Trophoblast cell (in vitro differentiated cells and primary cell): ENCODE measurements at places on chromosomes 5 and 9.

GRCh38 chr9:86126998-86127972, 27.9 kb upstream of the GOLM1 start:
- H3K4me1 ChIP-seq: peaks cover 12% of the 10 kb centered on the region
- no peaks in the 10 kb centered on the region for H3K36me3 ChIP-seq
- DNase-seq: peak; percentile 80

DNA sequence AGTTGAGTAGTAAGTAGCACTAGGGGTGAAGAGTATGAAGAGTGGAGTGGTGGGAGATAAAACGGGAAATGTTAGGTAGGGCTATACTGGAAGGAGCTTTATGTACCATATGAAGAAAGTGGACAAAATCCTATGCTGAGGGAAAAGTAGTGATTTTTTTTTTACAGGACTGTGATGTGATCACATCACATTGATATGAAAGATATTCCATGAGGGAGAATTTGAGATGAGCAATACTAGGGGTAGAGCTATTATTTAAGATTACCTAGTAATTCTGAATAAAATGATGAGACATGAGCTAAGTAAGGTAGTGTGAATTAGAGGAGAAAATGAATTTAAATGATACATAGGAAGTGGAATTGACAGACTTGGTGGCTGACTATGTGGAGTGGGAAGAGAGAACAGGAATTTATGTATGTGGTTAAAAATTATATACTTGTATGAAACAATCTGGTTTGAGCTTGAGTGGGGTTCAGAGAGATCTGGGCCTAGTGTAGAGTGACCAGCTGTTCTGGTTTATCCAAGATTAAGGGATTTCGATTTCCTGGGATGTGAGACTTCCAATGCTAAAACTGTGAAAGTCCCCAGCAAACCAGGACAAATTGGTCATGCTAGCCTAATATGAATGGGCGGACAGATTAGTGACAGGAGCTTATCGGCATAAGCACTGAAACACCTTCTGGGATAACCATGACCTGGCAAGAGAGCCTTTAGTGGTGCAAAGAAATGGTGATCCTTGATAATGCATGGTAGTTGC, 29.3 kb upstream of the STOM start:
- H3K4me3 ChIP-seq: no peak overlapping the region
- H3K36me3 ChIP-seq: no peaks in the 10 kb centered on the region
- H3K27me3 ChIP-seq: no peaks in the 10 kb centered on the region
- no peaks in the 10 kb centered on the region for H3K4me1 ChIP-seq
- H3K27ac ChIP-seq: no peak overlapping the region

GRCh38 chr5:178866946-178867345, 7.2 kb downstream of the ZNF354B start:
- DNase-seq: no peak
- H3K36me3 ChIP-seq: peaks cover 40% of the 10 kb centered on the region
- no peak overlapping the region for H3K27ac ChIP-seq
- H3K27me3 ChIP-seq: no peaks in the 10 kb centered on the region

GRCh38 chr9:95131023-95131943, 186.2 kb downstream of the FANCC start:
- H3K36me3 ChIP-seq: no peaks in the 10 kb centered on the region
- H3K4me1 ChIP-seq: peaks cover 6% of the 10 kb centered on the region
- H3K27me3 ChIP-seq: no peaks in the 10 kb centered on the region
- no peak overlapping the region for H3K4me3 ChIP-seq
- peak; percentile 21 for DNase-seq
- H3K27ac ChIP-seq: no peak overlapping the region

DNA sequence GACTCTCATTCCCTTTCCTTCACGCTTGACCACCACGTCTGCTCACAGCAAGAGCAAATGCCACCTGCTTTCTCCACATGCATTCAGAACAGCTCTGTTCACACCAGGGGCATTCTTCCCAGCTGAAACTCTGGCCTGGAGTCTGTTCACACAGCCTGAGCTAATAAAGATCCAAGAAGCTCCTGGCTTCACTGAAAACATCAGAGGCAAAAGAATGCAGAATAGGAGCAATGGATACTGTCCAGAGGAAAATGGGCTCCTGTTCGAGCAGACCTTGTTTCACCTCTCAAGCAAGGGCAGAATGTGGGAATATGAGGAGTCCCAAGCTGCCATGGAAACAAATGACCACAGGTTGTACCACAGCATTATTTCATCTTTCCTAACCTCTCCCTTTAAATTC, 402.7 kb upstream of the TNC start:
- H3K27ac ChIP-seq: no peak overlapping the region
- H3K36me3 ChIP-seq: no peaks in the 10 kb centered on the region
- no peak overlapping the region for H3K4me3 ChIP-seq
- no peaks in the 10 kb centered on the region for H3K4me1 ChIP-seq
- no peaks in the 10 kb centered on the region for H3K27me3 ChIP-seq

DNA sequence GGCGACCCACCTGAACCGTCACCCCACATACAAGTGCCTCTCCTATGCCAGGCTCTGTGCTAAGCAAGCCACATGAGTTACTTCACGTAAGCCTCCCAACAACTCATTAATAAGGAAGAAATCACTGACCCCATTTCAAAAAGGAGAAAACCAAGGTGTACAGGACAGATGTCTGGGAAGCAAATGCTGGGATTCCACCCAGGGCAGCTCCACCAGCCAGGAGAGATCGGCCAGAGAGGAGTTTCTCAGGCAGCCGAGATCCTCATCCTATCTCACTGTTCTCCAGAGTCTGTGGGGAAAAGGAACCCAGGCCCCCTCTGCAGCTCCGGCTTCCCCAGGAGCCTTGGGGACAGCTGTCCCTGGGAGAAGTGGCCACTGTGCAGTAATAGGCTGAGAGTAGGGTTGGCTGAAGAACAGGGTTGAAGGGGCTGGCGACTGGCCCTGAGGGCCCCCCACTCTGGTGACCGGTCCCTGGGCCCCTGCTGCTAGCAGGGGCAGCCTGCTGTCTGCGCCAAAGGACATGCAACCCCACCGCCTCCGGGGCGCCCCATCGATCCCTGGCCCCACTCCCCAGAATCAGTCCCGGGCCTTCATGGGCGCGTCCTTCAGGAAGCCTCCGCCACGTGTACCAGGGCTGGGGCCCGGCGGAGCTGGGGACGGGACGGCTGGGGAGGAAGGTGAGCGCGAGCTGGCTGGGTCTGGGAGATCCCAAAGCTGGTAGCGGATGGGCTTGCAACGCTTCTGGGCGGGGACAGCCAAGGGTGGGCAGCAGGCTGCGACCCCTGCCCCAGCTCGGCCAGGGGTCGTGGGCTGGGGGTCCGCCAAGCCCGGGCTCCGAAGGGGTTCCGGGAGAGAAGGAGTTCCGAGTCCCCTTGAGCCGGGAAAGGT, 44.1 kb upstream of the STXBP1 start:
- no peak for DNase-seq
- peak overlapping the region; percentile 95 for H3K4me3 ChIP-seq
- no peaks in the 10 kb centered on the region for H3K27me3 ChIP-seq
- H3K27ac ChIP-seq: peak overlapping the region; percentile 92
- H3K4me1 ChIP-seq: peaks cover 36% of the 10 kb centered on the region

GRCh38 chr5:36883894-36884462, 7.4 kb downstream of the NIPBL start:
- no peak overlapping the region for H3K27ac ChIP-seq
- no peaks in the 10 kb centered on the region for H3K27me3 ChIP-seq
- H3K36me3 ChIP-seq: peaks cover 11% of the 10 kb centered on the region
- DNase-seq: no peak

- H3K27me3 ChIP-seq: no peaks in the 10 kb centered on the region
- no peak overlapping the region for H3K4me3 ChIP-seq
- peak overlapping the region; percentile 22 for H3K27ac ChIP-seq
- H3K4me1 ChIP-seq: peaks cover 16% of the 10 kb centered on the region
- peaks cover 7% of the 10 kb centered on the region for H3K36me3 ChIP-seq
Observed at GRCh38 chr9:95852059-95853032, 23.1 kb upstream of the ERCC6L2 start.

GRCh38 chr5:134146651-134147518, 29.9 kb downstream of the SKP1 start:
- H3K4me1 ChIP-seq: peaks cover 24% of the 10 kb centered on the region
- DNase-seq: no peak
- H3K4me3 ChIP-seq: no peak overlapping the region
- H3K27ac ChIP-seq: no peak overlapping the region
- H3K36me3 ChIP-seq: peaks cover 73% of the 10 kb centered on the region

GRCh38 chr9:36301227-36301626, 43.0 kb upstream of the GNE start:
- H3K4me3 ChIP-seq: no peak overlapping the region
- H3K27ac ChIP-seq: no peak overlapping the region
- H3K4me1 ChIP-seq: no peaks in the 10 kb centered on the region
- no peaks in the 10 kb centered on the region for H3K27me3 ChIP-seq

DNA sequence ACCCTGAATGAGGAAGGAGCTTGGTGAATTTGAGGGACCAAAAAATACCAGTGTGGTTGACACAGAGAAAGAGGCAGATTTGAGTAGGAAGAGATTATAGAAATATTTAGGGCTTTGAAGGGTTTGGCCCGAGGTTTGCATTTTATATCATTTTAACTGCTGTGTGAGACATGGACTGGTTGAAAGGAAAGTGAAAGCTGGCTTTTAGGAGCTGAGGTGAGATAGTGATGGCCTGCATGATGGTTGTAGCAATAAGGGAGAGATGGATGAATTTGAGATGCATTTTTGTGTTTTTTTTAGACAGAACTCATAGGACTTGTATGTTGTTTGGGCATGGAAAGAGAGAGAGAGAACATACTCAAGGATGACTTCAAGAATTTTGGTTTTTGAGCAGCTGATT, 21.7 kb downstream of the FER start:
- no peak overlapping the region for H3K4me3 ChIP-seq
- no peak overlapping the region for H3K27ac ChIP-seq
- no peaks in the 10 kb centered on the region for H3K27me3 ChIP-seq
- no peaks in the 10 kb centered on the region for H3K36me3 ChIP-seq
- H3K4me1 ChIP-seq: no peaks in the 10 kb centered on the region

GRCh38 chr5:5617024-5617423, 194.5 kb downstream of the ICE1 start:
- H3K4me1 ChIP-seq: no peaks in the 10 kb centered on the region
- no peak for DNase-seq
- H3K27me3 ChIP-seq: no peaks in the 10 kb centered on the region
- H3K4me3 ChIP-seq: no peak overlapping the region

- H3K36me3 ChIP-seq: no peaks in the 10 kb centered on the region
- no peak for DNase-seq
- no peak overlapping the region for H3K27ac ChIP-seq
- H3K4me1 ChIP-seq: no peaks in the 10 kb centered on the region
- no peaks in the 10 kb centered on the region for H3K27me3 ChIP-seq
- no peak overlapping the region for H3K4me3 ChIP-seq
Observed at GRCh38 chr5:45862763-45863162, 166.6 kb upstream of the HCN1 start.

GRCh38 chr9:92308893-92309292, 15.4 kb upstream of the IARS1 start:
- no peak for DNase-seq
- no peaks in the 10 kb centered on the region for H3K4me1 ChIP-seq
- no peaks in the 10 kb centered on the region for H3K27me3 ChIP-seq
- H3K27ac ChIP-seq: no peak overlapping the region
- peaks cover 33% of the 10 kb centered on the region for H3K36me3 ChIP-seq

- H3K27ac ChIP-seq: no peak overlapping the region
- no peaks in the 10 kb centered on the region for H3K4me1 ChIP-seq
- H3K4me3 ChIP-seq: no peak overlapping the region
- no peaks in the 10 kb centered on the region for H3K36me3 ChIP-seq
- no peak for DNase-seq
- H3K27me3 ChIP-seq: no peaks in the 10 kb centered on the region
Observed at GRCh38 chr5:96503501-96504236, 70.6 kb upstream of the PCSK1 start.

DNA sequence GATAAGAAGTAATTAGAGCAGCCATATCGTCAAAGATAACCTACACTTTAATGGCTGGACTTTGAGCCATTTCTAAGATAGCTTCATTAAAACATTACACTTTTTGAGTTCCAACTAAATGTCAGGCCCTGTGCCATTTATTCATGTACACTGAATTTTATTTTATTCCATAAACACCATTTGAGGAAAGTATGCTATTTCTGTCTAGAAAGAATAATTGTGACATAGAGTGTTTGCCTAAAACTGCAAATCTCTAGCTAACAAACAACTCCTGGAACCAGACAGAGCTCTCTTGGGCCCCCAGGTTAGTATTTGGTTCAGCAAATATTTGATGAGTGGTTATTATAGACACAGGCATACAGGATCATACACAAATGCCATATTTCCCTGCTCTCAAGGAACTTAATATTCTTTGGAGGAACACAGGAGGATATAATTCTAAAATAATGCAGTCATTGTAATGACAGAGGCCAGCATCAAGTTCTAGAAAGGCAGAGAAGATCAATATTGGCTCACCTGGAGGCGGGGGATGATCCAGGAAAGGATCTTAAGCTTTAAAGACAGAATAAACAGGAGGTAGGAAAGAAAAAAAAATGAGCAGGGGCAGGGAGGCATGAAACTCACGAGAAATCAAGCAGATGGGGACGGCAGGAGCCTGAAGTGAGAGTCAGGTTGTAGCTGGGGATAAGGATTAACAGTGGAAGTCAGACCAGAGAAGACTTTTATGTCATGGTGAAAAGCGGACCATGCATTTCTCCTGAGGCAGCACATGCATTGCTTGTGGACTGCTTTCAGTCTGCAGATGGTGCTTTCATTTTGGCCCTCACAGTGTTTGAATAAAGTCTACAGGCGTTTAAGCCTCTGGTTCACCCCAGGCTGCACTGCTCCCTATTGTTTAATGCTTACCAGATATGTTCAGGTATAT, 127.7 kb downstream of the GCNT1 start:
- DNase-seq: no peak
- H3K27me3 ChIP-seq: no peaks in the 10 kb centered on the region
- H3K36me3 ChIP-seq: no peaks in the 10 kb centered on the region
- H3K4me3 ChIP-seq: no peak overlapping the region
- no peak overlapping the region for H3K27ac ChIP-seq

GRCh38 chr9:119477197-119477596, 108.0 kb upstream of the BRINP1 start:
- no peaks in the 10 kb centered on the region for H3K36me3 ChIP-seq
- H3K4me3 ChIP-seq: no peak overlapping the region
- H3K4me1 ChIP-seq: no peaks in the 10 kb centered on the region
- H3K27ac ChIP-seq: no peak overlapping the region
- no peak for DNase-seq
- H3K27me3 ChIP-seq: no peaks in the 10 kb centered on the region

DNA sequence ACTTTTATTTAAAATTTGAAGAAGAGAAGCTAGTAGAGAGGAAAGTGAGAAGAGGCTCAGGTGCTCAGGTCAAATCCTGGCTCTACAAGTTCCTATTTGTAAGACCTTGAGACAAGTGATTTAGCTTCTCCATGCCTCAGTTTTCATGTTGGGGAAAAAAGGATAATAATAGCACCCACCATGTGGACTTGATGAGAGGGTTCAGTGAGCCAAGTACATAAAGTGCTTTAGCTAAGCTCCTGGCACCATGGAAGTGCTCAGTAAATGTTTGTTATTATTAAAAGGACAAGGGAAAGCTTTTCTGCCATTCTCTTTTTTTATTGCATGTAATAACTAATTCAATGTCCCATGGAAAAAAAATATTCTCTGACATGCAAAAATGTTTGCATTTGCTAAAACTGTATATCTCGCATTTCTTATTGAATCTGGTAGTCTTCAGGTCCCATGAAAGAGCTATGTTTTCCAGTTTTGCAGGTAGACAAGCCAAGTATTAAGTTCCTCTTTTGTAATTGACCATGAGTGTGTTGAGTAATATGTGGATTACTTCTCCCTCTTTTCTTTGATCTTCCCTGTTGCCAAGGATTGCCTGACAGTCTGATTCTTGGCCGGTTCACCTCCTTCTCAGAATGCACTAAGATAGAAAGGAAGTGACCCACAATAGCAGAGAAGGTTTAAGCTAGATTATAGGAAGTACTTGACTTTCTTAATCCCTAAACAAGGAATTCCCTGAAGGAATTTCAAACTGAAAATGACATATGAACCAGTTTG, 45.6 kb upstream of the TRIM32 start:
- no peaks in the 10 kb centered on the region for H3K36me3 ChIP-seq
- no peak overlapping the region for H3K27ac ChIP-seq
- no peaks in the 10 kb centered on the region for H3K4me1 ChIP-seq
- no peaks in the 10 kb centered on the region for H3K27me3 ChIP-seq
